ENCODE measurements at places on chromosomes 5 and 9.

DNA sequence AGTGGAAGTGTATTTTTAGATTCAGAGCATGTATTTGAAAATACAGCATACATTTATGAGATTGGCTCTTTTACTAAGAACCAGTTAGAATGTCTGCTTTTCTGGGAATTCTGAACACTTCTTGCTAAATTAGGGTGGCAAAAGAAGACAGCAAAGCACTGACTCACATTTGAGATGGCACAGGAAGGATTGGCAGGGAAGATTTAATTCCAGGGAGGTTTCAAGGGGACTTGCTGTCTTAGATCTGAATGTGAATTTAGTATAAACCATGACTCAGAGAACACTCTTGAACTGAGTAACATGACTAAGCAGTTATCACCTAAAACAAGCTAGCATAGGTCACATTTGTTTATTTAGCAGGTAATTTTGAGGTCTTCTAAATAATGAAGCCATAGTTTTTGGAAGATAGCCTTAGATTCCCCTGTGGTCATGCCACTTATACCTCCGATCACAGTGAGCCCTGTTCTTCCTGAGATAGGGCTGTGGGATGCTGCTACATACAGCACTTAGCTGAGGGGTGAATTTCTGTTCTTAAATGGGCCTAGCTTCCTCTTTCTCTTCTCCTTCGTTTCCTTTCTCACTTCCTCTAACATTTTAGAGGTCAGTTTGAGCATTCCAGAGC, 173.8 kb downstream of the PCSK1 start:
- peak; percentile 10 for DNase-seq

GRCh38 chr9:130421154-130421801, 23.5 kb upstream of the ASS1 start:
- DNase-seq, result no peak

DNA sequence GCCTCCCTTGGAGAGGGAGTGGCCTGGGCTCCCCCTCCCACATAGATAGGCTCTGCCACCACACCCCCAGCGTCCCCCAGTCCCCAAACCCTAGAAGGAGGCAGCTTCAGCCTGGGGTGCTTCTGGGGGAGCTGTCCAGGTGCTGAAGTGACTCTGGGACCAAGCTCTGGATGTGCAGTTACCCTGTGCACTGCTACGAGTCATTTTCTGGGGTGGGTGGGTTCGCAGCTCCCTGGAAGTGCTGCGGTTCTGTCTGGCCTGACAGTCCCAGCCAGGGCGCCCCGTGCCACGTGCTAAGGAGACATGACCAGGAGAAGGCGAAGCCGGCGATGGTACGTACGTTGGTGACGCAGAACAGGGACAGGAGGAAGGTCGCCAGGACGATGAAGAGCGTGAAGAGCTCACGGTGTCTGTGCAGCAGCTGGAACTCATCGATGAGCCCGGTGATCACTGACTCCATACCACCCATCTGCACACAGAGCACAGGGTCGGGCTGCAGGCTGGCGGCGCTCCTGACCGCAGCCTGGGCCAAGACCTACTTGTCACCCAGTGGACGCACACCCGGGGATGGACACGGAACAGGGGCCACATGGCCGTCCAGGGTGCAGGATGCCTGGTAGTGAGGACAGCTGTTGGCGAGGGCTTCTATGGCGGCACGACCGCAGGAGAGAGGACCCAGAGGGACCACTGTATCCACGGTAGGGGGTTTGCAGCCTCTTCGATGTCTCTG, 35.7 kb downstream of the SLC6A3 start:
- no peak for DNase-seq

- DNase-seq, result no peak
These were observed 31.3 kb downstream of the IRX4 start for GRCh38 chr5:1851290-1851934.

DNA sequence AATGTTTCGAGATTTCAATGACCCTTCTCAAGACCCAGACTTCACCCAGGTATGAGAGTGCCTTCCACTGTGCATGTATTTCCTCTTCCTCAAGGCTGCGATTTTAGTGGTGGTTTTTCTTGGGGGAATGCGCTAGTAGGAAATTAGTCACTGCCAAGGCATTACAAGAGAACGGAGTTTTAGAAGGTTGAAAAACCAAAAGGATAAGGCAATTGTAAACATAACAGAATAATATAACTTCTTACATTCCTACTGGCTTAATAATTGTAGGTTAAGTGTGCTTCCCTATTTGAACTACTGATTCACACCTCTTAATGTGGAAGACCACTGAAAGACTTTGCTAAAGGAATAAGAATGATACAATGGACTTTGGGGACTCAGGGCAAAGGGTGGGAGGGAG, 38.9 kb downstream of the ACO1 start:
- DNase-seq, result no peak

GRCh38 chr5:73825736-73826135, 199.7 kb downstream of the ARHGEF28 start:
- DNase-seq, result no peak

- DNase-seq, result no peak
These were observed 45.2 kb upstream of the ALDH1B1 start for GRCh38 chr9:38347271-38347671.

GRCh38 chr9:74236857-74237256, 260.3 kb upstream of the RORB start:
- DNase-seq, result no peak

- DNase-seq, result no peak
These were observed 243.4 kb upstream of the KCNN2 start for GRCh38 chr5:114118511-114118910.

- DNase-seq, result no peak
These were observed 16.7 kb upstream of the SLC25A51 start for GRCh38 chr9:37920471-37921167.

DNA sequence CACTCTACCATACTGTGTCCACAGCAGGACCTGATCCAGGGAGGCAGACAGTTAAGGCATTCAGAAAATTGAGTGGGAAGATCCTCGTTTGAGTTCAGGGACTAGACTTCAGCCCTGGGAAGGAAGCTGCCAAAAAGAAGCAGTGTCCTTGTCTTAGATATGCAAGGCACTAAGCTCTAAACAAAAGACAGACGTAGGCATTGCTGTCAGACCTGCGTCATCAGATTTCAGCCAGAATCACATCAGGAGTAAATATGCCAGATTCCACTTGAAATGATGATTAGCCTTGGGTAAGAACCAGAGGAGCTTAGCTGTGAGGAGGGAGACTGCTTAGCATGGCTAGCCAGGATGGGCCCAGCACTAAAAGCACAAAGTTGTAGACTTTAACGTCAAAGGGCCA, 56.7 kb downstream of the MAMDC2 start:
- no peak for DNase-seq

- no peak for DNase-seq
These were observed 122.1 kb upstream of the DAPK1 start for GRCh38 chr9:87375397-87376073.

- DNase-seq, result no peak
These were observed 56.7 kb upstream of the SLC44A1 start for GRCh38 chr9:105187781-105188180.

GRCh38 chr5:171926311-171926710, 80.1 kb downstream of the FBXW11 start:
- DNase-seq, result no peak

- no peak for DNase-seq
These were observed 91.8 kb upstream of the CXCL14 start for GRCh38 chr5:135670588-135670987.

DNA sequence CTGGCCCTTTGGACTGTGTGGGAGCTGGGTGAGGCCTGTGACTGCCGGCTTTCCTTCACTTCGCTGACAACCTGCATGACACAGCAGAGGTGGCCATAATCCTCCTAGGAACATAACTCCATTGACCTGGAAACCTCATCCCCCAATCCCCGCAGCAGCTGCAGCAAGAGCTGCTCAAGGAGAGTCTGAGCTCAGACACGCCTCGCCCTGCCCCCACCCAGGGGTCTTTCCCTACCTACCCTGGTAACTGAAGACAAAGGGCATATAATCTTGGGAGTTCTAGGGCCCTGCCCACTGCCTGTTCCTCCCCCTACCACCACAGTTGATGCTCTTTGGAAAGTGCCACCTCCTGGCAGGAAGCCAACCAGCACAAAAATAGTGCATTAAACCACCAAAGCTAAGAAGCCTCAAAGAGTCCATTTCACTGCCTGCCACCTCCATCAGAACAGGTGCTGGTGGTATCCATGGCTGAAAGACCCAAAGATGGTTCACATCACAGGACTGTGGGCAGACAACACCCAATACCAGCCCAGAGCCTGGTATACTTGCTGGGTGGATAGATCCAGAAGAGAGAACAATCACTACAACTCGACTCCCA, 18.4 kb downstream of the TRIM36 start:
- no peak for DNase-seq

DNA sequence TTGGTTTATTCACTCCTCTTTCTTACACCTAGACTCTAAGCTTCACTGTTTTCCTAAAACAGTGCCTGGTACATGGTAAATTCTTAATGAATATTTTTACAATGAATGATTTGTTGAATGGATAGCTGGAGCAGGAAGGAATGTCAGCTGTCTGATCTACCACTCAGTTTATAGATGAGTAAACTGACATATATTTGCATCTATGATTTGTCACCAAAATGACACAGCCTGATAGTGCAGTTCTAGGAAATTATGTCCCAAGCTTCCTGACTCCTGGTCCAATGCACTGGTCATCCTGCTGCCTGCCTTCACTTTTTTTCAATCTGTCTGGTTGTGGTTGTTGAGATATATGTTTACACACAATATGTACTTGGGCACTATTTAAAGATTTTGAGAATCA, 651.7 kb upstream of the WWC1 start:
- DNase-seq, result no peak

- DNase-seq, result peak; percentile 27
These were observed 52.2 kb downstream of the PCDH1 start for GRCh38 chr5:141825791-141826560.

- no peak for DNase-seq
These were observed 4.6 kb upstream of the RNU6ATAC start for GRCh38 chr9:134168757-134169550.

DNA sequence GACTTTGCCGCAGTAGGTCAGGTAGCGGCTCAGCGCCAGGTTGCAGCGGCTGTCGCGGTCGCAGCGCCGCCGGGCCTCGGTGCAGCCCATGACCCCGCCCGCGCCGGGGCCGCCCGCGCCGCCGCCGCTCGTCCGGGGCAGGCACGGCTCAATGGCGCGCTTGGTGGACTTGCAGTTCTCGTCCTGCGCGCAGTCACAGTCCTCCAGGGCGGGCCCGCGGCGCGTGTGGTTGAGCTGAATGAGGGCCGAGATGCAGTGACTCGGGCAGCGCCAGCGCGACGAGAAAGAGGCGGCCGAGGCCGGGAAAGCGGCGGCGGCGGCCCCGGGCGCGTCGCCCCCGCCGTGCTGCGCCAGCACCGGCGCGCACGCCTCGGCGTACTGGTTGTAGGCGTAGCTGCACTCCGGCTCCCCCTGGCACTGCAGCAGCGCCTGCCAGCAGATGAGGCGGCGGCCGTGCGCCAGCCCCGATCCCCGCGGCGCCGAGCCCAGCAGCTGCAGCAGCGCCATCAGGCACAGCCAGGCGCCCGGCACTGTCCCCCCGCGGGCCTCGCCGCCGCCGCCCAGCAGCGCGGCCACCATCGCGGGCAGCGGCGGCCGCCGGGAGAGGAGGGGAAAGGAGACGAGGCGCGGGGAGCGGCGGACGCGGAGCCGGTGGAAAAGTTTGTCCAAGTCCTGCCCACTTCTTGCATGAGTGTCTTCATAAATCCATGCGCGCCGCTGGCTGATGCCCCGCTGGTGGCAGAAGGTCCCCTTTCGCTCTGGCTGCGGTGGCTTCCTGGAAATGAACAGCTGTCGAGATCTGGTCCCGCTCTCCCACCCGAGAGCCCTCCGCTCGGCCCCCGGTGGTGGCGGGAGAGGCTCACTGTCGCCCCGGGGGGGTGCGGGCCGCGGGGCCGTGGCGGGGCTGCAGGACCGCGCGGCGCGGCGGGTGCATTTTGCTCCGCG, 833 bp downstream of the GAS1 start:
- no peak for DNase-seq

GRCh38 chr5:173911623-173912022, 23.5 kb downstream of the CPEB4 start:
- DNase-seq, result no peak

DNA sequence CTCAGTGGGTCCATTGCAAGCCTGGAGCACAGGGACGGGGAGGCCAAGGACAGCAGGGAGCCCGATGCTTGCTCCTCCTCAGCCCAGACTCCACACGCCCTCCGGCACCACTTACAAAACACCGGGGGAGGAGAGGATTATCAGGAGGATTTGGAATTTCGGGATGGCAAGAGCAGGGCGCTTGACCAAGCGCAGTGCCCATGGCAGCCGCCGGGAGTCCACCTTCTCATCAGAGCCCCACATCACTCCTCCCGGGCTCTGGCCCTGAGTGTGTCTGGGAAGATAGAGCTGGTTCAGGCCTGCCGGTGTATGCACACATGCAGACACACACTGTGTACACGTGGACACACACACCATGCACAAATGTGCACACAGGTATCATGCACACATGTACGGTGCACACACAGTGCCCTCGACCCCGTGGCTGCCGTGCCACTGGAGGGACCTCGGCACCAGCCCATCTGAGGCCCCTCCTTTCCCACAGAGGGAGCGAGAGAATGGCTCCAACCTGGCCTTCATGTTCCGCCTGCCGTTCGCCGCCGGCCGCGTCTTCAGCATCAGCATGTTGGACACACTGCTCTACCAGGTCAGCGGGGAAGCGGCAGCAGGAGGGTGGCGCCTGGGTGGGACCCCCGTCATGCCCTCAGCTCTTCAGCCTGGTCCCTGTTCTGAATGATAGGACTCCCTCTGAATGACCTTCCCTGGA, 81.7 kb downstream of the KCNT1 start:
- peak; percentile 35 for DNase-seq

GRCh38 chr5:116859666-116860320, 285.2 kb upstream of the SEMA6A start:
- no peak for DNase-seq

DNA sequence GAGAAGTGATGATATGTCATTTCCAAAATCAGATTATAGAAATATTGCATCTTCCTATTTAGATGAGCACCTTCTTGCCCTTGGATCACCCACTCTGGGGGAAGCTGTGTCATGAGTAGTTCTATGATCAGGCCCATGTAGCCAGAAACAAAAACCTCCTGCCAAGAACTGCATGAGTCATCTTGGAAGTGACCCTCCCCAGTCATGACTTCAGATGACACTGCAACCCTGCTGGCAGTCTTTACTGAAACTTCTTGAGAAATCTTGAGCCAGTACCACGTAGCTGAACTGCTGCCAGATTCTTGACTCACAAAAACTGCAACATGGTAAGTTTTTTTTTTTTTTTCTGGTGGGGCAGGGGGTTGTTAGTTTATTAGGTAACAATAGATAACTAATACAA, 439.6 kb upstream of the PTGER4 start:
- no peak for DNase-seq

DNA sequence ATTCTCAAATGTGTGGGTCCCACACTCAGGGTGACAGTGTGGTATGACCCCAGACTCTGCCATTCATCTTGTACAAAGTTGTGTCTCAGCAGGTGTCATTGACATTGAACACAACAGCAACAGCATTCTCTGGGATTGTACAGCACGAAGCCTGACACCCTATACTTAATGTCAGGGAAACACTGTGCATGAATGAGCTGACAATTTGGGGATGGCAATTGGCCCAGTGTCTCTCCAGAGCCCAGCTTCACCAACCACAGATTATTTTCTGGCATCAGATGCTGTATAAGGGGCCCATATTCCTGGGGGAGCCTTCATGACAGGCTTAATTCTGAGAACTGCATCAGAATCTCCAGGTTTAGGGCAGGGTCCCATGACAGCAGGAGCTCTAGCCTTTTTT, 143.2 kb downstream of the GCNT1 start:
- DNase-seq, result no peak

All from COLO829 (cell line).